ENCODE measurements at places on chromosomes 16 and 17. TPM values are rescaled to one million over a fixed set of nuclear protein-coding genes. Genes with fewer than 3 reads are reported as not detected.

GRCh38 chr16:16093628-16094332 is 129.5 kb downstream of the ABCC6 start:
- DNase-seq, result no peak

- DNase-seq, result peak; percentile 22
Observed at GRCh38 chr16:88905563-88905962, 39.1 kb upstream of the PABPN1L start.

DNA sequence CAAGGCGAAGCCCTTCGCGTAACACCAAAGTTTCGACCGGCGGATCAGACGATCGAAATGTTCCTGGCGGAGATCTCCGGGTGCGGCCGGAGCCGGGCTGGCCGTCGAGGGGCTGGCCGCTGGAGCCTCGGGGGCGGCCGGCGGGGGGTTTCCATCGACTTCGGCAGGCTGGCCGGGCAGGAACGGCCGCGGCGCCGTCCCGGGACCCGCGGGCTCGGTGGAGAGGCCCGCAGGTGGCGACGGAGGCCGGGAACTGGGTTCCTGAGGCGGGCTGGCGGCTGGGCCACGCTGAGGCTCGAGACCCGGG is 1.1 kb downstream of the EPOP start:
- peak; percentile 28 for DNase-seq

GRCh38 chr16:22001591-22001990 is 675 bp upstream of the PDZD9 start:
- DNase-seq, result no peak

GRCh38 chr17:19322861-19323260 is 39.7 kb downstream of the B9D1 start:
- DNase-seq, result no peak

GRCh38 chr16:56344518-56345405 is 80.6 kb downstream of the AMFR start:
- DNase-seq, result no peak

GRCh38 chr16:25390761-25391160 is 133.1 kb upstream of the ZKSCAN2 start:
- DNase-seq, result no peak

ZSCAN10 gene
- total RNA-seq, result not detected

PARD6A gene
- 6.3 TPM for total RNA-seq
